RCC 7860 (cell line): ENCODE measurements at places on chromosomes 16 and 17.

DNA sequence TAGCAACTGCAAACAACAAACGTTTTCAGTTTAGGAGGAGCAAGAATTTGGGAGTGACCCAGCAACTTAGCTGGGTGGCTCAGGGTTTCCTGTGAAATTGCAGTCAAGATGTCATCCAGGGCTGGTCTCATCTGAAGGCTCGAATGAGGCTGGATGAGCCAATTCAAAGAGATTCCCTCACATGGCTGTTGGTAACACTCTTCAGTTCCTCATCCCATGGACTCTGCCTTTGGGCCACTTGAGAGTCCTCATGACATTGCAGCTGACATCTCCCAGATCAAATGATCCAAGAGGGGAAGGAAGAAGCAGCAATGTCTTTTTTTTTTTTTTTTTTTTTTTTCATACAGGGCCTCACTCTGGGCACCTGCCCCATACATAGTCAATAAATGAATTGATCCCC lies 26.3 kb downstream of the UBALD1 start:
- no peak for DNase-seq

DNA sequence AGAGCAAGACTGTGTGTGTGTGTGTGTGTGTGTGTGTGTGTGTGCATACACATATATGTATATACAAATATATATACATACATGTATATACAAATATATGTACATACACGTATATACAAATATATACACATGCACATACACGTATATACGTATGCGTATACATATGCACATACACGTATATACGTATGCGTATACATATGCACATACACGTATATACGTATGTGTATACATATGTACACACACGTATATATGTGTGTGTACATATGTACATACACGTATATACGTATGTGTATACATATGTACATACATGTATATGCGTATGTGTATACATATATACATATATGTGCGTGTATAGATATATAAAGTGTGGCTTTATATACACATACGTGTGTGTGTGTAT lies 31.4 kb downstream of the SPHK1 start:
- DNase-seq: no peak

DNA sequence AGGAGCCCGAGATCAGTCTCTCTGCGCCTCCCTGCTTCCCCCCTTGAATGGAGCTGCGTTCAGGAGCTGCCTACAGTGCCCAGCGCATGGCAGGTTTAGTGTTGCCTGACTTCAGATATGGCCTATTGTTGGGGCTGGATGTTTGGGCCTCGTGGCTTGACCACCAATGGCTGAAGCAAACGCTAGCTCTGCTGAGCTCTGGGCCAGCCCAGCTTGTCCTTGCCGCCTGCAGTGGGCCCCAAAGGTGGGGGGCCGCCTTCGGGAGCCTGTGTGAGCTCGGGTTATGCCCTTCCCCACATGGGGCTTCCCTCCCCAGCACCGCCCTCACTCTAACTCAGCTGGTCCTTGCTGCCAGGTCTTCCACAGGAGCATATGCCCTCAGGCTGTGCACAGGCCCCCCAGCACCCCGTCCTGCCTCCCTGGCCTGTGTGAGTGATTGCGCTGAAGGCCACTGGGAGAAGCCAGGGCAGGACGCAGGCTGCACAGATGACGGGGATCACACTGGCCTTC lies 2.0 kb upstream of the METTL26 start:
- no peak for DNase-seq

DNA sequence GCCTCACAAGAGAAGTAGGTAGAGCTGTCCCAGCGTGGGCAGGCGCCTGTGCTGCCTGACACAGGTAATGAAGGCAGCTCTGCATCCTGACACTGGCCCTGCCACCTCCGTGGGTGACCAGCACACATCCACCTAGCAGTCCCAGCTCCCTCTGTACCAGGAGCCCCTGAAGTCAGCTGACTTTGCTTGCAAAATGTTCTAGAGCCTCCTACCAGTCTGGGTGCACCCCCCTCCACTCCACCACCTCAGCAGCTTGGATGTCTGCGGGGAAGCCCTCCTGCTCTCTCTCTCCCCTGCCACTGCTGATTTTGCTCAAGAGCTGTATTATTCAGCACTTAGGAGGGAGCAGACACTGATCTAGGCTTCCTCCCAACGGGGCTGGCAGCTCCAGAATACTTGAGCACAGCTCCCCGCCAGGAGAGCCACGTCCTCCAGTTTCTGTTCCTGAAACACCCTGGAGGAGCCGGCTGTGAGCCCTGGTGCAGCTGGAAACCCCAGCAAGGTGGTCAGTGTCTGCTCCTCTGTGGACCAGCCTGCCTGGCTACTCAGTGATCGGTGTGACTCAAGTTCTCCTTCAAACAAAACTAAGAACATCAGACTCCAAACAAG lies 1.0 kb downstream of the RNF166 start:
- DNase-seq: no peak

DNA sequence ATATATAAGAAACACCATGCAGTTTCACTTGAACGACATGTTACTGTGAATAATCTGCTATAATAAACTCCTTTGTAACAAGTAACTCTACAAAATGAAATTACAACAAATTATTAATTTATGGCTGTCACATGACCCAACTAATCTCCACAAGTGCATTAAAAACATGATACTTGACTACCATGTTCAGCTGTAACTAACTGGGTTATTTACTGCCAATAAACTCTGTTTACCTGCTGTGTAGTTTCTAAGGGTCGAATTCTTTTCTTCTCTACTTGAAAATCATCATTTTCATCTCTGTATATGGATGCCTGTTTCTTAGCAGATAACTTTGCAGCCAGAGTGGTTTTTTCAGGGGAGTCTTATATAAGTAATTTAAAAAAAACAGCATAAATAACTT lies 14.4 kb downstream of the BRIP1 start:
- DNase-seq: no peak

GRCh38 chr17:20228410-20228809 lies 219.3 kb downstream of the SPECC1 start:
- DNase-seq: no peak

DNA sequence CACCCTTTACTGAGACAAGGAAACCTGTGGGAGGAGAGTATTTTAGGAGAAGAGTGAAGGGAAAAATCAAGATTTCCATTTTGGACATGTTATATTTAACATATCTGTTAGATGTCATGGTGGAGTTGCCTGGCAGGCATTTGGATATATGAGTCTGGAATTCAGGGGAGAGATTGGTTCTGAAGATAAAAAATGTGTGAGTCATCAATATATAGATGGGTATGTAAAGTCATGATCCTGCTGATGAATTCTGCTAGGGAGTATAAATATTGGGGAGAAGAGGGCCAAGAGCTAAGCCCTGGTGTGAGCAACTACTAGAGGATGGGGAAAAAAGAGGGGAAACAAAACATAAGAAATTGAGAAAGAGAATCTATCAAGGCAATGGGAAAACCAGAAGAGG lies 151.3 kb upstream of the SOX9 start:
- DNase-seq: no peak

GRCh38 chr16:27973678-27974077 lies 89.8 kb downstream of the GSG1L start:
- no peak for DNase-seq

- no peak for DNase-seq
Observed at GRCh38 chr17:17216776-17217175, 10.6 kb upstream of the PLD6 start.

DNA sequence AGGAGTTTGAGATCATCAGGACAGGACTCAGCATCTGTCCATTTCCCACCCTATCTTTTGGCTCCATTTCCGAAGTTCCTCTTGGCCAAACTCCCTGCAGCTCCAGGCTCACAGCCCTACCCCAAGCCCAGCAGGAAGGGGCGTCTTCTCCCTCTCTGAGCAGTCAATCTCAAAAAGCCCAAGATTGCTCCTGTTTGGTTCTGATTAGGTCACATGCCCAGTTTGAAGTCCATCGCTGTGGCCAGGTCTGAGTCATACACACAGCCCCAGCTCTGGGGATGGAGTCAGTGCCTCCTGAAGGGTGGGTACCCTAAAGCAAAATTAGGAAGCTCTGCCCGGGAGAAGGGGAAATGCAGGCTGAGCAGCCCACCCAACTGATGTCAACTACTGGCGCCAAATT lies 23.9 kb downstream of the SNX20 start:
- DNase-seq: no peak

- no peak for DNase-seq
Observed at GRCh38 chr17:60390925-60391470, 935 bp downstream of the USP32 start.
